T-helper 9 cell (primary cell): ENCODE measurements at places on chromosomes 5 and 9.
A peak's percentile ranks its signal among the peaks of the same experiment; 100 is the strongest.

- no peak for DNase-seq
Measured at GRCh38 chr9:129677456-129677855, 12.0 kb downstream of the PRRX2 start.

DNA sequence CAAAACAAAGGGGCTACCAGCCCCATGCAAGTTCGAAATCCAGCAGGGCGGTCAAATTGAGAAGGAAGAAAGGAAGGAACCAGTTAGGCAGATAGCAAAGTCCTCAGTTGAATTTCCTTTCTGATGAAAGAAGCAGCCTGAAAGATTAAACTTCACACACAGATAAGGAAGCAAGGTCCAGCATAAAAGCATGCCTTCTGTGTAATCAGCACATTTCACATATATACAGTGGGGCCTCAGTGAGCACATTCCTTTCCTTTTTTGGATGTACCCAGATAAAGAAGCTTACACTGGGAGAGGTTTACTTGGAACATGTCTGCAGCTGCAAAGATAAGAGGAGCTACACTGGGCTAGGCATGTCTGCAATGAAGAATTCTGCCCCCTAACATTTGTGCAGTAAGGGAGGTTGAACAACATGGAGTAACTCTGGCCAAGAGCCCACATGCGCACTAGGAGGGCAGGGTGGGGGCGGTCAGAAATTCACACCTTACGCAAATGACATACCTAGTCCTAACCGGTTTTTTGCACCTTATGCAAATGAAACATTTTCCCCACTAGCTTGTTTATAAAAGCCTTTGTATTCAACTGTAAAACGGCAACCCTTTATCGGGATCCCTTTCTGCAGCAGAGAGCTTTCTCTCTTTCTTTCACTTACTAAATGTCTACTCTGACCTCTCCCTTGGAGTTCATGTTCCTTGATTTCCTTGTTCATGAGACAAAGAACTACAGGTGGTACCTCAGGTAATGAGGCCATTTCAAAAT lies 149.7 kb upstream of the FBXL17 start:
- no peak for DNase-seq

DNA sequence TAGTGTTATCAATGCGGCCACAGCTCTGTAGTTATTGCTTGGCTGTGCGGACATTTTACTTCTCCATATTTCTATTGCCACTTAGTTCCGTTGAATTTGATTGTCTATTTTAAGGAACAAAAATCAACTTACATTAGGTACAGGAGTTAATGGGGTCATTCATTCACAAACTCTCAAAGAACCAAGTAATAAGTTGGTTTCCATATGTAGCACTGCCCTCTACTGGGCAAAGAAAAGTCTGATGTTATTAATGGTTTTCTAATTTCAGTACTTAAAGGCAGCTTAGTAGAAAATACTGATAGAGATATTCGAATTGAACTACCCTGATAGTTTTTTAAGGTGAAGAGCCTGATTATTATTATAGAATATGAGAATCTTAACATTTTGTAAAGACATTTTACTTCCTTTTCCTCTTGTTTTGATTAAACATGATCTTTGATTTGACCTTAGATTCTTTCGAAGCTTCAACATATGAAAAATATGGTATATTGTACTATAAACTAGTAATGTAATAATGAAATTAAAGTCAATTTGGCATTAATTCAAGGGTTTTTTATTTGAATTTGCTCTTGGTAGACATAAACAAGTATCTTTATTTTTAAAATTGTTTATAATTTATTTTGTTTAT lies 119.5 kb upstream of the CTNND2 start:
- no peak for DNase-seq

GRCh38 chr5:170640731-170641588 lies 137.1 kb downstream of the KCNIP1 start:
- DNase-seq: no peak

GRCh38 chr9:69443178-69443577 lies 118.2 kb downstream of the ENTREP1 start:
- no peak for DNase-seq

GRCh38 chr9:6268826-6269397 lies 53.3 kb downstream of the IL33 start:
- DNase-seq: no peak

GRCh38 chr9:3262826-3263529 lies 262.8 kb downstream of the RFX3 start:
- DNase-seq: no peak

- no peak for DNase-seq
Measured at GRCh38 chr9:6632516-6633183, 12.9 kb downstream of the GLDC start.

- DNase-seq: no peak
Measured at GRCh38 chr5:10295619-10296326, 11.9 kb downstream of the CMBL start.

- DNase-seq: peak; percentile 5
Measured at GRCh38 chr5:157744051-157745011, 819 bp downstream of the LSM11 start.

DNA sequence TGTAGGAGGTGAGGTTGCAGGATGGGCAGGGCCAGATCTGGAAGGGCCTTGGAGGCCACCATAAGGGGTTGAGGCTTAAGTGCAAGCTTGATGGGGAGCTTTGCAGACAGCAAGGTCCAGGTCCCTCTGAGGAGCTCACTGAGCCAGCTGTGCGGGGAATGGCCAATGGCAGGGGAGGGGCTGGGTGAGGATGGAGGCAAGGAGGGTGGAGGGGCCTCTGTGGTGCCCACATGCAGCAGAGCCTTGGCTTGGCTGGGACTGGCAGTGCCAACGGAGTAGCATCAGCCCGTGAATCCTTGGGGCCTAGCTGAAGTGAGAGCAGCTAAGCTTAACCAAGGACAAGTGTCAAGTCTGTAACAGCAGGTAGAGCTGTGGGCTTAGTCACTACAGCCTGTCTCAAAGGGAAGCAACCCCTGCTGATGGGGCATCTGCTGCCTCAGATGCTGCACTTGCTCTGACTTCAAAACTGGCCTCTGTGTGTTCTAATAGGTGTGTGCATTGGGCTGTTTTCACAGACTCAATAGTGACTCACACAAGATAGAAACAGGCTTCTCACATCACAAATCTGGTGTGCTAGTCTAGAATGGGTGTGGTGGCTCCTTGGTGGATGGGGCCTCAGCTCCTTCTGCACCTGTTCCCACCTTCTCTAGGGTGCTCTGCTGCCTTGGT lies 16.3 kb downstream of the GALNT12 start:
- DNase-seq: no peak

DNA sequence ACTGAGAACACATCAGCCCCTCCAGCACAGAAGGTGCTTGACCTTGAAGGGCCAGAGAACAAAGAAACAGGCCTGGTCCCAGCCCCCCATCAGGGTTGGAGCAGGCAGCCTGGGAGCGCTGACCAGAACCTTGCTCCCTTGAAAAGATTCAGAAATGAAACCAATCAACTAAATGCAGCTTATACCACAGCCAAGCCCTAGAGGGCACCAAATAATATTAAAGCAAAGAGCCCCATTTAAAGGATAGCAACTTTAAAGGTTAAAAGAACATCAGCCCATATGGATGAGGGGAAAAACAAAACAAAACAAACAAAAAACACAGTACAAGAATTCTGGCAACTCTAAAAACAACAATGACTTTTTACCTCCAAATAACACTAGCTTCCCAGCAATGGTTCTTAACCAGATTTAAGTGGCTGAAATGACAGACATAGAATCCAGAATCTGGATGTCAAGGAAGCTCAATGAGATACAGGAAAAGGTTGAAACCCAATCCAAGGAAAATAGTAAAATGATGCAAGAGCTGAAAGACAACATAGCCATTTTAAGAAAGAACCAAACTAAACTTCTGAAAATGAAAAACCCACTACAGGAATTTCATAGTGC lies 471.9 kb downstream of the MTRR start:
- DNase-seq: no peak

- DNase-seq: no peak
Measured at GRCh38 chr5:74413403-74414048, 227.0 kb downstream of the ENC1 start.

DNA sequence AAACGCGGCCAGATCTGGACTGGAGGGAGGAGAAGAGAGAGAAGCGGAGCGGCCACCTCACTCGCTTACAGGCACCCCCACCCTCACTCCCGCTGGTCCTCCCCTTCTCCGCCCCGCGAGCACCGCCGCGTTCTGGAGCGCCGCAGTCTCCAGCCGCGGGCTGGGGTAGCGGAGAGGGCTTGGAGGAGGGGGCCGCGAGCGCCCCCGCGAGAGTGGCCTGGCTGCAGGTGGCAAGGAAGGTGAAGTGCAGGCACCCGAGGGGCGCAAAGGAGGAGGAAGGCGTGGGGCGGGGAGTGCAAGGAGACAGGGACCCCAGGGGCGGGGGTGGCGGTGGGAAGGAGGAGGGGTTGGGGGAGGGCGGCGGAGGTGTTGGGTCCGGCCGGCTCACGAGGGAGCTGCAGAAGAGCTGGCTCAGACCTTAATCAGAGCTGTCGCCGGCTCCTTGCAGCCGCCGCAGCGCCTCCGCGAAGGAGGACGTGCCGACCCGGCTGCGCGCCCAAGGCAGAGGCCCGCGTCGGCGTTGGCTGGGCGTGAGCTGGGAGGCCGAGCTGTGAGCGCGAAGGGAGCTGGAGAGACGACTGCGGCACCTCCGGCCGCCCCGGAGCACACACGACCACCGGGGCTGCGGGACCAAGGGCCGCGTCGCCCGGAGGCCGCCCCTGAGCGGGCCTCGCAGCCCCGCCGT lies at the start of gene DMRT3:
TSS of gene DMRT3 (plus strand) at position 398 of the 685 bp plus-strand sequence. CDS start 347 bp downstream, outside the sequence.
- DNase-seq: no peak

GRCh38 chr9:35488021-35488420 lies 1.9 kb upstream of the RUSC2 start:
- no peak for DNase-seq

DNA sequence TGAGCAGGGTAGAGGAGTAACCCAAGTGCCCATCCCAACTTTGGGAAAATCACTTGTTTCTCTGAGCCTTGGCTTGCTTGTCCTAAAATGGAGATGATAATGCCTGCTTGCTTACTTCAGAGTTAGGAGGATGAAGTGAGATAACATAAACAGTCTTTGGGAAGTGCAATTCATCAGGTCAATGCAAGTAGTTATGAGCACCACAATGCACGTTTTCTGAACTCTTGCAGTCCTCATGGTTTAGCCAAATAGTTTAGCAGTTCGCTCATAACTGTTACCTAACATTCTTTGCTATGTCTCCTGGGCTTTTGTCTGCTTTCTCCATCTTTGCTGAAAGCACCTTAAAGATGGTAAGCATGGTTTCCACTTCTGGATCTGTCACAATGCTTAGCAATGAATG lies 270.0 kb downstream of the ADAMTSL1 start:
- no peak for DNase-seq

DNA sequence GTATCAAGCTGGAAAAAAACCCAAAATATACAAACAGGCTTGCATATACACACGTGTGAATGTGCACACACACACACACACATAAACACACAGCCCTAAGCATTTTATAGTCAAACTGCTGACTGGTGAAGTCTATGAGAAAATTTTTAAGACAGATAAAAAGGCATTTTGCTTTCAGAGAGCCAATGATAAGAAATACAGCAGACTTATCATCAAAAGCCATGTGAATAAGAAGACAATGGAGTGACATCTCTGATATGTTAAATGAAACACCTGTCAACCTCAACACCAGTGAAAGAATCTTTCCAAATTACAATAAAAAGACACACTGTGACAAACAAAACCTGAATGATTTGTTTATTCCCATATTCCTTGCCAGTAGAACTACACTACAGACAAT lies 233.3 kb downstream of the CDH9 start:
- DNase-seq: no peak

- no peak for DNase-seq
Measured at GRCh38 chr9:27194401-27195091, 85.5 kb downstream of the TEK start.

GRCh38 chr5:6432206-6432605 lies 16.5 kb upstream of the UBE2QL1 start:
- DNase-seq: no peak

- DNase-seq: no peak
Measured at GRCh38 chr5:112689155-112689909, 48.4 kb upstream of the APC start.

DNA sequence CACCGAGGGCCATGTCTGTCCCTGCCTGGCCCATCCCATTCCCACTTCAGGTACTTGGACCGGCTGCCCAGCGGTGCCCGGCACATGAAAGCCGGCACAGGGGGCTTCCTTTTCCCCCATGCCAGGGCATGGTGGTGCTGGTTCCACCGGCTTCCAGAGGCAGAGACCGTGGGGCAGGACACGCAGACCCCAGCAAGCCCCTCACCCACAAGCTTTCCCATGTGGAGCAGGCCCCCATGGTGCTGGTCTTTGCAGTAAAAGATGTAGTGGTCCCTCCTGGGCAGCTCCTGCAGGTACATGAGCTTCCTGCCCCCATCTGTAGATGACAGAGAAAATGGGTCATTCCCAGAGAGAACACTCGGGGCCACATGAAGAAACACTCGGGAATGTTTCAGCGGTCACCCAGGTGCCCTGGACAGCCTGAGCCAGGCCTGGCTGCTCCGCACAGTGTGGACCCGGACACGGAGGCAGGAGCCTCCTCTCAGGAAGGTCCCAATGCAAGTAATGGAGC lies 2.0 kb downstream of the OBP2B start:
- DNase-seq: no peak

DNA sequence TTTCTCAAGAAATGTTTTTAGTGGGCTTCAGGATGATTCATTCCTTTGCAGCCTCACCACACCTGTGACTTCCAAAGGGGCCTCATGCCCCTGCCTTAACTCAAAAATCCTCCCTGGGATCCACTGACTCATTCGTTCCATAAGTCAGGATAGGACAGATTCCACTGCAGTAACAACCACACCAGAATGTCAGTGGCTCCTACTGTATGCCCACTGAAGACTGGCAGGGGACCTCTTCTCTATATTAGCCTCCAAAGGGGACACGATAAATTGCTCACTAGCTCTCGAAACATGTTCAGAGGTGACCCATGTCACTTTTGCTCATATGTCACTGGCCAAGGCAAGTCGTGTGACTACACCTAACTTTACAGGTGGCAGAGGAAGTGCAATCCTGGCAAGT lies 25.7 kb upstream of the LHX2 start:
- no peak for DNase-seq

DNA sequence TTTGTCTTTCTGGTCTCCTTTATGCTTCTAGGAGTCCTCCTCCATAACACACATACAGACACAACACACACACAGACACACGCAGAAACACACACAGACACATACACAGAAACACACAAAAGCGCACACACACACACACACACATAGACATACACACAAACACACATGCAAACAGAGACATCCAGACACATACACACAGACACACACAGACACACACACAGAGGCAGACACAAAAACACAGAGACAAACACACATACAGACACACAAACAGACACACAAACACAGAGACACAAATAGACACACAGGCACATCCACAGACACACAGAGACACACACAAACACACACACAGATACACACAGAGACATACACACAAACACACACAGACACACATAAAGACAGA lies 220.2 kb downstream of the IRX2 start:
- DNase-seq: no peak

GRCh38 chr9:92970467-92970923 lies 23.2 kb downstream of the FGD3 start:
- no peak for DNase-seq

GRCh38 chr9:135821116-135821515 lies 86.2 kb downstream of the CAMSAP1 start:
- DNase-seq: no peak

- no peak for DNase-seq
Measured at GRCh38 chr9:13645557-13645956, 366.1 kb upstream of the MPDZ start.
